ENCODE measurements at places on chromosomes 5 and 9.

DNA sequence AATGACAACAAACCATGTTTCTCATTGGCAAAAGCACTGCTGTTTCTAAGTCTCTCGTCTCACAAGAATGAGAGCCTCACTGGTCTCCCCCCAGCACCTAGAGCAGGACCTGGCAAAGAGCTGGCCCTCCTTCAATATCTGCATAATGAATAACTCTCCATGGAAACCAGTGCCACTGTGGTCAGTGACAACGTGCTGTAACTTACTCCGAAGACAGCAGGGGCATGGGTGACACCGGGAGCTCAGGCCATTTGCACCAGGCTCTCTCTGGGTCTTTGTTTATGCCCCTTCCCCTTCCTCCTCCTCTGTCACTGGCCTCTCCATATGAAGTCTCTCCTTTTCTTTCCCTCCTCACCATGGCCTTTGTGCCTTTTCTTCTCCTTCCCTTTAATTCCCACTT is 33.3 kb downstream of the TAS2R1 start:
- no peak for DNase-seq

DNA sequence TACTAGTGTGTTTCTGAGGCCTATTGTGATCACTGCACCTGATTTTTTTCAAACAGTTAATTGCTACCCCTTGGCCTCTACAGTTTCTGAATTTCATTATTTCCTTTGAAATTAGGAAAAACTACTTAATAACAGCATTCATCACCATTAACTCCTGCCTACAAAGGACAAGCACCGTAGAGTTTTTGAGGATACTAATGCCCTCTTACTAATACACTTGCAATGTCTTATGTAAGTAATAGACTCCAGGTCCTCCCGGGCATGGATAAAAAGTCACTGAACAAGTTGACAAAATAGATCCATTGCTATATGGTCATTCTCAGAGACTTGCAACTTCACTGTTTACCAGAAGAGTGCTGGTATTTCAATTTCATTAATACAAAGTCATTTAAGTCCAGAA is 1172.5 kb downstream of the CDH12 start:
- no peak for DNase-seq

DNA sequence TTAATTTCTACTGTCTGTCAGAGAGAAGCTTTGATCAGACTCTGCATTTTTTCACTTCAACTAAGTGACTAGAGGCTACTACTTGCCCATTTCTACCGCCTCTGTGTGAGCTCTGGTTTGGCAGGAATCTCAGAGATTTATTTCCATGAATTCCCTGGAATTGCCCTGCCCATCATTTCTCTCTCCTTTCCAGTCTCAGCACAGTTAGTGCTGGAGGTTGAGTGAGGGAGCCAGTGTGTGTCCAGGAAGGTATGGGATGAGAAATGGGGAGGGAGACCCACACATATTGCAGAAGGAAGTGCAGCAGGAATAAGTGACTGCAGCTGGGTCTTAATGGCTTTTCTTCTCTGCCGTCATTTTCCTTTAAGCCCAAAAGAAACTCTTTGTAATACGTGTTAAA is 443.1 kb upstream of the ZNF462 start:
- DNase-seq: no peak

- no peak for DNase-seq
These were observed 678 bp downstream of the SLC2A6 start for GRCh38 chr9:133477992-133478850.

GRCh38 chr9:110188991-110189390 is 19.0 kb downstream of the C9orf152 start:
- no peak for DNase-seq
